WTC11 (cell line): ENCODE measurements at places on chromosomes 7 and 10. TPM values are rescaled to one million over a fixed set of nuclear protein-coding genes. Genes with fewer than 3 reads are reported as not detected.

The ADRB1 gene
- total RNA-seq, result 0.27 to 0.35 TPM (median 0.30 TPM) in 3 replicates

The C10orf105 gene
- total RNA-seq, result 0.48 to 0.99 TPM (median 0.85 TPM) in 3 replicates

The GARIN1A gene
- total RNA-seq, result 0.14 to 0.15 TPM in 2 of 3 replicates, not detected in the other

The NKX1-2 gene
- 30.8 to 57.7 TPM (median 31.0 TPM) in 3 replicates for total RNA-seq

- H3K4me3 ChIP-seq, result no peak overlapping the region
- H3K27me3 ChIP-seq, result no peaks in the 10 kb centered on the region
- DNase-seq, result no peak
- no peak overlapping the region for H3K27ac ChIP-seq
- no peaks in the 10 kb centered on the region for H3K36me3 ChIP-seq
Measured at GRCh38 chr10:15163253-15163828, 5.2 kb downstream of the NMT2 start.

DNA sequence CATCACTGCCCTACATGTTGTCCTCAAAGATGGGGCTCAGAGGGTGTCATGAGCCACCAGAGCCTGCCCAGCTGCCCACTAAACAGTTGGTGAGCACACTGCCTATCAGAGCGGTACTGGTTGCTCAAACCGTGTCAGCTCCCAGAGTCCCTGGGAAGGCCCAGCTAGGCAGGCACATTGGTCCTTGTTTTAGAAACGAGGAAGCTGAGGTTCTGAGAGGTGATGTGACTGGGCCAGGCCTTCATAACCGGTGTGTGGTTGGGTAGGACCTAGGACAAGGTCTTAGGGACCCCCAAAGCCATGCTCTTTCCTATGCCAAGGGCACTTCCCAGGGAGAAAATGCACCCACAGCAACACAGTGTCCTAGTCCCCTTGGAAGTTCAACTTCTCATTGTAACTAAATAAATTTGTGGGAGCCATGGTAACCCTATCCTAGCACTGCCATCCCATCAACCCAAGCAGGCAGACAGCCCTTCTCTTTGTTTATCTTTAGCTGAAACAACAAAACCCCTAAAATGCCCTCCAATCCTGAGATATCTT is 174.7 kb upstream of the PDE1C start:
- H3K36me3 ChIP-seq, result no peaks in the 10 kb centered on the region
- H3K4me1 ChIP-seq, result no peaks in the 10 kb centered on the region
- no peak overlapping the region for H3K27ac ChIP-seq
- H3K27me3 ChIP-seq, result peaks cover 8% of the 10 kb centered on the region; the same call in 1 of the 2 replicates

- H3K27me3 ChIP-seq, result no peaks in the 10 kb centered on the region; the same call in 1 of the 2 replicates
- no peak overlapping the region for H3K4me3 ChIP-seq
- peaks cover 19% of the 10 kb centered on the region for H3K36me3 ChIP-seq
- H3K4me1 ChIP-seq, result no peaks in the 10 kb centered on the region
Measured at GRCh38 chr7:145398758-145399157, 562.9 kb upstream of the TPK1 start.

DNA sequence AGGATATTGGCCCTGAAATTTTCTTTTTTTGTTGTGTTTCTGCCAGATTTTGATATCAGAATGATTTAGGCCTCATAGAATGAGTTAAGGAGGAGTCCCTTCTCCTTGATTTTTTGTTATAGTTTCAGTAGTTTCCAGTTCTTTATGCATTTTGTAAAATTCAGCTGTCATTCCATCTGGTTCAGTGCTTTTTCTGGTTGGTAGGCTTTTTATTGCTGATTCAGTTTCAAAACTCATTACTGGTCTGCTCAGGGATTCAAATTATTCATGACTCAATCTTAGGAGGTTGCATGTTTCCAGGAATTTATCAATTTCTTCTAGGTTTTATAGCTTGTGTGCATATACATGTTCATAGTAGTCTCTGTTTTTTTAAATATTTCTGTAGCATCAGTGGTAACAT is 10.1 kb upstream of the TMEM196 start:
- no peaks in the 10 kb centered on the region for H3K4me1 ChIP-seq
- H3K27me3 ChIP-seq, result peaks cover 13% of the 10 kb centered on the region
- no peak for DNase-seq
- no peak overlapping the region for H3K4me3 ChIP-seq
- H3K27ac ChIP-seq, result no peak overlapping the region

- H3K27ac ChIP-seq, result peak overlapping the region; percentile 73
- peaks cover 11% of the 10 kb centered on the region; the same call in 1 of the 2 replicates for H3K36me3 ChIP-seq
- peaks cover 3% of the 10 kb centered on the region; the same call in 1 of the 2 replicates for H3K27me3 ChIP-seq
Measured at GRCh38 chr10:29585488-29585976, 49.2 kb downstream of the SVIL start.

DNA sequence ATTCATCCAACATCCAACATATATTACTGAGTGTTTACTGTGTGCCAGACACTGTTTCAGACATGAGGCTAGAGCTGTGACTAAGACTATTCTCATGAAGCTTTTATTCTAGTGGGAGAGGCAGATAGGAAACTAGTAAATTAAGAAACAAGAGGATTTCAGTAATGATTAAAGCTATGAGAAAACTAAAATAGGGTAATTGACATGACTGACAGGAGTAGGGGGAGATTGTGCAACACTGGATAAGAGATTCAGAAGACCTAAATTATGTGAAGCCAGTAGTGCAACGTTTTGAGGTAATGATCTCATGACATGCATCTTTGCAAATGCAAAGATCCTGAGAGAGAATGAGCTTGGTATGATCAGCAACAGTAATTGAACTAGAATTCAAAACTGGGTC is 48.6 kb upstream of the MKLN1 start:
- no peaks in the 10 kb centered on the region for H3K4me1 ChIP-seq
- no peak overlapping the region for H3K27ac ChIP-seq
- peaks cover 9% of the 10 kb centered on the region for H3K36me3 ChIP-seq
- H3K4me3 ChIP-seq, result no peak overlapping the region
- no peak for DNase-seq

- peaks cover 10% of the 10 kb centered on the region for H3K4me1 ChIP-seq
- DNase-seq, result peak; percentile 38
- no peak overlapping the region for H3K4me3 ChIP-seq
- peaks cover 46% of the 10 kb centered on the region for H3K36me3 ChIP-seq
- H3K27ac ChIP-seq, result no peak overlapping the region
- peaks cover 19% of the 10 kb centered on the region for H3K27me3 ChIP-seq
Measured at GRCh38 chr10:117449636-117450035, 74.4 kb upstream of the PDZD8 start.

GRCh38 chr10:130751106-130751840 is 560.2 kb downstream of the TCERG1L start:
- no peak overlapping the region for H3K27ac ChIP-seq
- H3K27me3 ChIP-seq, result peaks cover 11% of the 10 kb centered on the region
- H3K36me3 ChIP-seq, result peaks cover 61% of the 10 kb centered on the region
- H3K4me3 ChIP-seq, result no peak overlapping the region
- peaks cover 3% of the 10 kb centered on the region; the same call in 1 of the 2 replicates for H3K4me1 ChIP-seq

GRCh38 chr7:91668217-91668616 is 212.3 kb downstream of the MTERF1 start:
- no peak overlapping the region for H3K4me3 ChIP-seq
- no peaks in the 10 kb centered on the region for H3K4me1 ChIP-seq
- no peak overlapping the region for H3K27ac ChIP-seq

GRCh38 chr7:134690016-134690415 is 43.4 kb downstream of the BPGM start:
- H3K36me3 ChIP-seq, result no peaks in the 10 kb centered on the region
- no peak overlapping the region for H3K27ac ChIP-seq
- no peaks in the 10 kb centered on the region for H3K27me3 ChIP-seq
- H3K4me3 ChIP-seq, result no peak overlapping the region

GRCh38 chr7:46450886-46451285 is 529.8 kb upstream of the IGFBP3 start:
- H3K27me3 ChIP-seq, result no peaks in the 10 kb centered on the region; the same call in none of the 2 replicates
- H3K4me3 ChIP-seq, result no peak overlapping the region
- H3K4me1 ChIP-seq, result no peaks in the 10 kb centered on the region
- H3K27ac ChIP-seq, result no peak overlapping the region

DNA sequence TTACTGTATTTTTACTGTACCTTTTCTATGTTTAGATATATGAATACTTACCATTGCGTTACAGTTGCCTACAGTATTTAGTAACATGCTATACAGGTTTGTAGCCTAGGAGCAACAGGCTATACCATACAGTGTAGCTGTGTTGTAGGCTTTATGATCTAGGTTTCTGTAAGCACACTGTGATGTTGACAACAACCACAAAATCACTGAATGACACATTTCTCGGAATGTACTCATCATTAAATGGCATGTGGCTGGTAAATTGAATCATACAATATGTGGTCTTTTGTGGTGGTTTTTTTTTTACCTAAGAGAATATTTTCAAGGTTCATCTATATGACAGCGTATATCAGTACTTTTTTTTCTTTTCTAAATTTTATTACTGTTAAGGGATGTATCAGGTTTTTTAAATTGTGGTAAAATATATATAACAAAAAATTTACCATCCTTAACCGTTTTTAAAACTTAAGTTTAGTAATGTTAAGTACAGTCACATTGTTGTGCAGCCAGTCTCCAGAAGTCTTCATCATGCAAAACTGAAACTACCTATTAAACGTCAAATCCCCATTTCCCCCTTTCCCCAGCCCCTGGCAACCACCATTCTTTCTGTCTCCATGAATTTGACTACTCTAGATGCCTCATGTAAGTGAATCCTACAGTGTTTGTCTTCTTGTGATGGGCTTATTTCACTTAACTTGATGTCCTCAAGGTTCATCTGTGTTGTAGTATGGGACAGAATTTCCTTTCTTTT is 21.5 kb downstream of the BTAF1 start:
- DNase-seq, result no peak
- H3K27ac ChIP-seq, result no peak overlapping the region
- no peaks in the 10 kb centered on the region for H3K27me3 ChIP-seq
- H3K36me3 ChIP-seq, result peaks cover 30% of the 10 kb centered on the region
- H3K4me3 ChIP-seq, result no peak overlapping the region

- no peak overlapping the region for H3K27ac ChIP-seq
- no peaks in the 10 kb centered on the region for H3K36me3 ChIP-seq
- H3K4me3 ChIP-seq, result no peak overlapping the region
- no peak for DNase-seq
- H3K27me3 ChIP-seq, result no peaks in the 10 kb centered on the region; the same call in 1 of the 2 replicates
- peaks cover 16% of the 10 kb centered on the region for H3K4me1 ChIP-seq
Measured at GRCh38 chr7:25073451-25073850, 51.6 kb downstream of the CYCS start.

DNA sequence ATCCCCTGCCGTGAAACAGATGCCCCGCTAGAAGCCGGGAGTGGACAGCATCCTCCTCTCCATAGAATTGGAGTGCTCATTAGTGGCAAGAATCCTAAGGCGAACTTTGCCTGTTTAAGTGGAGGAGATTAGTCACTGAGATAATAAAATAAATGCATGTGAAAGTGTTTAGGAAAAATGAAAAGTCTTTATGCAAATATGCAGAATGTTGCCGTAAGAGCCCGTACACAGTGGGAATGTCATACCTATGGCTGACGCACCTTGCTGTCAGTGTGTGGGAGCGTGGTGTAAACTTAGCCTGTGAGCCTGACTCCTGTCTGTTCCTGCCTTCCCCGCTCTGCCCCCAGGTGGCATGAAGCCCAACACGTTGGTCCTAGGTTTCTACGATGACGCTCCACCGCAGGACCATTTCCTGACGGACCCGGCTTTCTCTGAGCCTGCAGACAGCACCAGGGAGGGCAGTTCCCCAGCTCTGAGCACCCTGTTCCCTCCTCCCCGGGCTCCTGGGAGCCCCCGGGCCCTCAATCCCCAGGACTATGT is 1.7 kb upstream of the TRIP6 start:
- H3K4me3 ChIP-seq, result no peak overlapping the region
- no peaks in the 10 kb centered on the region for H3K27me3 ChIP-seq
- H3K4me1 ChIP-seq, result peaks cover 8% of the 10 kb centered on the region
- peaks cover 22% of the 10 kb centered on the region for H3K36me3 ChIP-seq
- peak overlapping the region; percentile 6; the same call in 1 of the 2 replicates for H3K27ac ChIP-seq

DNA sequence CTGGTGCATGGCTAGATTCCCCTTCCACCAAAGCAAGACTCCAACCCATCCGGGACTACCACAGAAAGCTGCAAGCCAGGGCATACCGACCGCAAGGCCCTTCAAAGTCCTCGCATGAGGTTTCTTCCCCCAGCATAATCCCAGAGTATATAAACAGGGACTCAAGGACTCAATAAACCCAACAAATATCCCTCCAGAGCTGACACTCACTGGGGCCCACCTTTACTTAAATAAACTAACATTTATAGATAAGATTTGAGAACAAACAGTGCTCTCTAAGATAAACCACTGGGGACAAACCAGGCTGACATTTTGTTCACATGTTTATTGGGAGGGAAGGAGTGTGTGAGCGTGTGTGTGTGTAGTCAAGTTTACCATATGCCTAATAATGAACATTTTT is 138.2 kb downstream of the ADAM12 start:
- H3K27ac ChIP-seq, result 0 out of 2 replicates have a peak overlapping the region, but pooled peaks have one; percentile 64
- DNase-seq, result no peak
- no peaks in the 10 kb centered on the region for H3K27me3 ChIP-seq
- peaks cover 7% of the 10 kb centered on the region; the same call in 1 of the 2 replicates for H3K36me3 ChIP-seq
- H3K4me3 ChIP-seq, result no peak overlapping the region

GRCh38 chr7:1995426-1995825 is 237.3 kb downstream of the MAD1L1 start:
- no peaks in the 10 kb centered on the region for H3K4me1 ChIP-seq
- DNase-seq, result no peak
- H3K27me3 ChIP-seq, result no peaks in the 10 kb centered on the region
- no peaks in the 10 kb centered on the region for H3K36me3 ChIP-seq
- H3K27ac ChIP-seq, result 0 out of 2 replicates have a peak overlapping the region, but pooled peaks have one; percentile 74
- no peak overlapping the region for H3K4me3 ChIP-seq

DNA sequence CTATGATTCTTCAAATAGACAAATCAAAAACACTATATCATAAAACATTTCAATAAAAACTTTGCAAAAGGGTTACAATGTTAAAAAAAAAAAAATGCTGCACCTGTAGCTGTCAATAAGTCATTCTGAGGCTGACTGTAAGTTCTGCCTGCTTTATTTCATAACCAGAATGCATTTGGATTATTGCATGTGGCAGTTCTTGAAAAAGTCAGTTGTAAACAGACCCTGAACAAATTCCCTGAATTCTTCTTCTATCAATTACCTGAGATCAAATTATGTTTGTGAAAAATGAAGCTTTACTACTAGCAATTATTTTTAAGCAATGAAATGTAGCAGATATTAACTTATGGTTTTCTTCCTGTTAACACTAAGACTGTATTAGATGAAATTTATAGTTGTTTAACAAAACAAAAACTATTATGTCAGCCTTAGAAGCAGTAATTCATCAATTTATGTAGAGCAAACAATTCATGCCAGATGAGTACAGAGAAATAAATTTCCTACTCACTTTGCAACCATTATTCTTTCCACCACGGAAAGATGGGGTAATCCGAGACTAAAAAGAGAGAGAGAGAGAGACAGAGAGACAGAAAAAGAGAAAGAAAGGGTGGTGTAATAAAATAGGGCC is 107.8 kb downstream of the SFMBT2 start:
- H3K27ac ChIP-seq, result peak overlapping the region; percentile 78; the same call in 1 of the 2 replicates
- no peaks in the 10 kb centered on the region for H3K27me3 ChIP-seq
- DNase-seq, result no peak
- H3K4me3 ChIP-seq, result no peak overlapping the region

DNA sequence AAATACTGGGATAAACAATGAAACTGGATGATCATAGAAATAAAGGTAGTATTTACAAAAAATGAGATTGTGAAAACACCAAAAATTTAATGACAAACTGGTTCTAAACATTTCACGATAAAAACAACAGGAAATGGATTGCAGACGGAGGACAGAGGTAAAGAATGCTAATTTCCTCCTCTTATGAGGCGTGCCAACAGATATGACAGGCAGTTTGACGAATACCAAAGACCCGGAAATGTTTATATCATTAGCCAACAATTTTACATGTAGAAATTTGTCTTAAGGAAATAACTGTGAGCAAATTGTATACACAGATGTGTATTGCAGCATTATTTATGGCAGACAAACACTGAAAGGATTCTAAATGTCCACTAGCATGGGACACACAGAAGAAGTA is 162.0 kb upstream of the MGMT start:
- H3K4me1 ChIP-seq, result no peaks in the 10 kb centered on the region
- no peaks in the 10 kb centered on the region for H3K27me3 ChIP-seq
- no peak overlapping the region for H3K4me3 ChIP-seq
- peaks cover 4% of the 10 kb centered on the region; the same call in 1 of the 2 replicates for H3K36me3 ChIP-seq
